ENCODE measurements at places on chromosomes 6 and 20.

DNA sequence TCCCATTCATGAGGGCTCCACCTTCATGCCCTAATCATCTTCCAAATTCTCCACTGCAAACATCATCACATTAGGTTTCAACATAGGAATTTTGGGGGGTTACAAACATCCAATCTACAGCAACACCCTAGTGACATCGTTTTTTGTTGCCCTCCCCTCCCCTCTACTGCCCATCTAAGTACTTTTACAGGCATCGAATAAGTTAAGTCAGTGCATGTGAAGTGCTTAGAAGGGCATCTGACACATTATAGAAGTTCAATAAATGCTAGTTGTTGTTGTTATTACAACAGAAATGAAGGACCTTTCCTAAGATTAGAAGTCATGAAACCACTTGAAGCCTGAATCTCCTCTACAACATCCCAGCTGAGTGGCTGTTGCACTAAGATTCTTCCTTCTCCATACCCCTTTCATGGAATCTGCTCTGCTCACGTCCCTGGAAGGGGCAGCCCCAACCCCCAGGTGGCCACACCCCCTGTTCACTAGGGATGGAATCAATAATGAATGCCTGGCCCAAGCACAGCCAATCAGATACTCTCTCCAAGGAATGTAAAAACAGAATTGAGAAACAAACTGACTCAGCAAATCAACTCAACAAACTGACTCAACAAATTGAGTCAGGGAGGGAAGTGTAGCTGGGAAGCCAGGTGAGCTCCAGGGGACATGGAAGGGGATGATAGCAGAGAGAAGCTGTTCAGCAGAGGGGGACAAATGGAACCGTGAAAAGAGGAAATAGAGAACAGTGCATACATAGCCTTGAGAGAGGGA is 3.9 kb upstream of the LRP11 start:
- DNase-seq = no peak

- DNase-seq = no peak
These were observed 20.1 kb downstream of the HLA-DMB start for GRCh38 chr6:32920715-32921114.

DNA sequence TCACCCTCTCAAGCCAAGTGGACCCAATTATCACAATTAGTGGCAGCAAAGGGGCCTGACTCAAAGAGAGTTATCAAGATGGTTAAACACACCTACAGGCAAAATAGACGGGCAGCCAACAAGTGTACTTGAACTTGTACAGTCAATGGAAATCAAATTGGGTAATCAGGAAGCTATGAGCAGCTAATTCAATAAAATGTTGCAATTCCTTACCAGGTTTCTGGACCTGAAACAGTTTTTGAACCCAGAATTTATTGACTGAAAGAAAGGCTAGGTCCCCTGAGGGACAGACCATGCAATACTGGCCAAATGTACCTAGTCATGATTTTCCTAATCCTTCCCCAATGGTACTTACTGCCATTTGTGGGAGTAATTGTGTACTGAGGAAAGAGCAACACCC is 679.8 kb downstream of the EPM2A start:
- no peak for DNase-seq

GRCh38 chr20:8854571-8854970 is 214.3 kb upstream of the PLCB4 start:
- DNase-seq = no peak

GRCh38 chr6:116328528-116328903 is 42.2 kb upstream of the DSE start:
- DNase-seq = no peak

- DNase-seq = no peak
These were observed 9.4 kb upstream of the COL12A1 start for GRCh38 chr6:75215291-75215690.

DNA sequence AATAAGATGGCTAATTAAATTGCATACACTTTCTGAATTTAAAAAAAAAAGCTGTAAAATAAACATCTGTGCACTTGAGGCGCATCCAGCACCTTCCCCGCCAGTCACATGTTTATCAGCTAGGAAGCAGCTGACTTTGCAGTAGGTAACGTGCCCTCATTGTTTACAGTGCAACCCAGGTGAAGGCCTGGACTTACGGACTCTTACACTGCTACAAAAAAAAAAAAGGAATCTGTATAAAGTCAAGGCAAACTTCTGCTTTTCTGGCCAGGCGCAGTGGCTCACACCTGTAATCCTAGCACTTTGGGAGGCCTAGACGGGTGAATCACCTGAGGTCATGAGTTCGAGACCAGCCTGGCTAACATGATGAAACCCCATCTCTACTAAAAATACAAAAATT is 327.8 kb downstream of the CDH4 start:
- no peak for DNase-seq

- no peak for DNase-seq
These were observed 2.5 kb upstream of the TNFRSF6B start for GRCh38 chr20:63693733-63694583.

- DNase-seq = no peak
These were observed 144.6 kb downstream of the ARHGAP18 start for GRCh38 chr6:129565366-129565765.

GRCh38 chr6:83226517-83226916 is 33.4 kb downstream of the RWDD2A start:
- no peak for DNase-seq

GRCh38 chr6:34791164-34791700 is 651 bp upstream of the BLTP3A start:
- DNase-seq = peak; percentile 37

DNA sequence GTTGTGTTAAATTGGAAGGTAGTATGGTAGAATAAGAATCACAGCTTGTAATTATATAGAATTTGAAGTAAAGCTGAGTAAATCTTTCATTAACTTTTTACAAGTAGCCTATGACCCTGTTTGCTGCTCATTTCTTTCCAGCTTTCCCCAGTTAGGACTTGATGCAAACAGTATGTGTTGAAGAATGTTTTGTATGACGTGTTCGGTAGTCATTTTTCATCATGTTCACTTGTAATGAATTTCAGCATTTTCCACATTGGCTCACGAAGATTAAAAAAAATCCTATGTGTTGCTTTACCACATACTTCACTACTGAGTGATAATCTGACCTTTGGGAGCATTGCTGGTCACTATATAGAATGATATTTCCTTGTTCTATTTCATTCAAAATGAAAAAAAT is 162.4 kb downstream of the CDKAL1 start:
- no peak for DNase-seq

GRCh38 chr6:170003027-170003426 is 251.6 kb downstream of the ERMARD start:
- DNase-seq = no peak

GRCh38 chr20:20685635-20686034 is 26.8 kb downstream of the RALGAPA2 start:
- DNase-seq = no peak

All from activated naive CD4-positive, alpha-beta T cell treated with anti-CD3 and anti-CD28 coated beads, Interleukin-2, amount 50 U/mL, for 16 hours (primary cell).